Bronchial epithelial cell (primary cell): ENCODE measurements at places on chromosomes 16 and 17.

- no peak for DNase-seq
These were observed 45.4 kb downstream of the CDH1 start for GRCh38 chr16:68782198-68783174.

DNA sequence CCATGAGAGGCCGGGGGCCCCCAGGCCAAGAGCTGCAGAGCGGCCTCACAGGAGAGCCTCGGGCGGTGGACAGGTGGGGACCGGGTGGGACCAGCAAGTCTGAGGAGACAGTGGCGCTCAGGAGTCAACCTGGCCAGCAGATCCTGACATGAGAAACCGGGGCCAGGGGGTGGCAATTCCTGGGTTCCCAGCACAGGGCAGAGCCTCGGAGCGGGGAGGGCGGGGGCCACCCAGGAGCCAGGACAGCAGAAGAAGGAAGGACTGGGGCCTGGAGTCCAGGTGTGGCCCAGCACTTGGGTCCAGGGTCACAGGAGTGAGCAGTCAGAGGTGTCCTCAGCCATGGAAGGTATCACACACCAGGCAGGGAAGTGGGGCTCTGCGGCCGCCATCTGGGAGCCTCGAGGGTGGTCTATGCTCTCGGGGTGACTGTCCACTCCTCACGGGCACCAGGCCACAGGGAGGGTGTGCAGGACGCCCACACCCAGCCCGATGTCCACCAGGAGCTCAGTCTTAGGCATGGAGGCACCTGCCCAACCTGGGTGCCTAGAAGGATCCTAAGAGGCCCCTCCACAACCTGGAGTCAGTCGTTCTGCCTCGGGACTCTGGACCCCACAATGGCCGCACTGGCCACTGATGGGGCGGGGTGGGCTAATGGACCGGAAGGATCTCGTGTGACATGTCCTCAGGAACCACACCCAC lies 29.1 kb downstream of the PIEZO1 start:
- DNase-seq = no peak

DNA sequence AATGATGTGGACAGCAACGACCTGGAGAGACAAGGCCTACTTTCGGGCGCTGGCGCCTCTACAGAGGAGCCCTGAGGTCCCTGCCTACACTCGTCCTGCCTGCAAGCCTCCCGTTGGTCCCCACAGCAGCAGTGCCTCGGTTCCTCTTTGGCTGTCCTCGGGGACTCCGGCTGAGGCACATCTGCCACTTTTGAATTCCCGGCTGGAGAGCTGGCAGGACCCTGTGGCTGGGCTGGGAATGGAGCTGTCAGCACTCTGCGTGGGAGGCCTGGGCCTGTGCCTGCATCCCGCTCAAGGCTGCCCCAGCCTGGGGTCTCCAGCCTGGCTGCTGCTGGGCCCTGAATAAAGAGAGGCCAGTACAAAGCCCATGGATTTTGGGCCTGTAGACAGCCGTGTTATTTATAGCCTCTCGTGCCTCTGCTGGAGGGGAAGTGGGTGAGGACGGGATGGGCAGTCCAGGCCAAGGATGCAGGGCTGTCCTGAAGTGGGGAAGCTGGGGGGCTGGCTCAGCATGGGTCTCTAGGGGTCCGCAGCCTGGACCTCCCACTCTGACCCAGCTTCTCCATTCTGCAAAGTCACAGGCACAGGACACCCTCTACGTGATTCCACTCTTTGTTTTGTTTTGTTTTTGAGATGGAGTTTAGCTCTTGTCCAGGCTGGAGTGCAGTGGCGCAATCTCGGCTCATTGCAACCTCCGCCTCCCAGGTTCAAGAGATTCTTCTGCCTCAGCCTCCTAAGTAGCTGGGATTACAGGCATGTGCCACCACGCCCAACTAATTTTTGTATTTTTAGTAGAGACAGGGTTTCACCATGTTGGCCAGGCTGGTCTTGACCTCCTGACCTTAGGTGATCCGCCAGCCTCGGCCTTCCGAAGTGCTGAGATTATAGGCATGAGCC lies 10.6 kb upstream of the SPNS2 start:
- DNase-seq = no peak

GRCh38 chr16:73615071-73615940 lies 567.4 kb upstream of the ZFHX3 start:
- DNase-seq = no peak

- DNase-seq = no peak
These were observed 22.4 kb downstream of the MGRN1 start for GRCh38 chr16:4646773-4647643.

GRCh38 chr17:31802502-31802901 lies 56.5 kb downstream of the COPRS start:
- no peak for DNase-seq

GRCh38 chr17:67520252-67520906 lies 143.3 kb downstream of the PITPNC1 start:
- DNase-seq = peak; percentile 27

DNA sequence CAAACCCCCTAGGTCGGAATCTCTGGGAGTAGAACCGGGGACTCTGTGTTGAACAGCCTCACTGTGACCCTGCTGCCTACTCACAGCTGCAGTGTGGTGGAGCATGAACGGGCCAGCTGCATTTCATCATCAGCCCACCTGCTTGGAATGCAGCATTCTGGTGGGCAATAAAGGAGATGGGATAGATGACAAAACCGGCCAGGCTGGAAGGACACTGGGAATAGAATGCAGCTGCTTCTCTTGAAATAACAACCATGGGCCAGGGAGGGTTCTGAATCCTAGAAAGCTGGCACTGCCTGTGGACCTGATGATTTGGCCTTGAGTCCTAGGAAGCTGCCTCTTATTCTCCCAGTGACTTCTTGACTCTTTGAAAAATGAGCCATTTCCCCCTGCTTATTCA lies 23.5 kb downstream of the CFAP97D1 start:
- no peak for DNase-seq
